ENCODE measurements at places on chromosomes 16 and 17.
A peak's percentile ranks its signal among the peaks of the same experiment; 100 is the strongest.

DNA sequence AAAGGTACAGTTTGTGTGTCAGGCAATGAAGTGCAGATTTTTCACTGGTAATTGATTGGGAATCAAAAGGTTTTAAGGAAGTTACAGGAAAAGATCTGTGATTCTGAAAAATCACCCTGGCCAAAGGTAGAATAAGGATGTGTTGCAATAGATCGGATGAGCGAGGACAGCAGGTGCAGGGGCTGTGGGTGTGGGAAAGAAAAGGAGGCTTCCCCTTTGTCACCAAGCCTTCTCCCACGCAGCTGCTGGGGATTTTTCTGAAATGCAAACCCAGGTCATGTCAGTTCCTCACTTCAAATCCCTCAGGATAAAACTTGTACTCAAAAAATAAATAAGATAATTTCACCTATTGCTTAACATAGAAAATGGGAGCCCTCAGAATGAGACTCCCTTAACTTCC lies 47.9 kb upstream of the ARHGAP17 start:
- no peak for DNase-seq

DNA sequence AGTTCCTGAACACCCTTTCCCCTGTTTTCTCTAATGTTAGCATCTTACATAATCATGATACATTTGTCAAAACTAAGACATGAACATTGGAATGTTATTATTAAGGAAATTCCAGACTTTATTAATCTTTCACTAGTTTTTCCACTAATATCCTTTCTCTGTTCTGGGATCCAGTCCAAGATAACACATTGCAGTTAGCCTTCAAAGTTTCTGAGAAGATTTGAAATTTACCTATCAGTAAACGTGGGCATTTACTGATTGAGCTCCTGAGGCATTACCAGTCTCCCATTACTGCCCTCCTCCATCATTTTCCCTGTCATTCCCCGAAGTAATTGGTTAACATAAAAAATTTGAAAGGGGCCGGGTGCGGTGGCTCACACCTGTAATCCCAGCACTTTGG lies 5.7 kb upstream of the CD300LG start:
- no peak for DNase-seq

DNA sequence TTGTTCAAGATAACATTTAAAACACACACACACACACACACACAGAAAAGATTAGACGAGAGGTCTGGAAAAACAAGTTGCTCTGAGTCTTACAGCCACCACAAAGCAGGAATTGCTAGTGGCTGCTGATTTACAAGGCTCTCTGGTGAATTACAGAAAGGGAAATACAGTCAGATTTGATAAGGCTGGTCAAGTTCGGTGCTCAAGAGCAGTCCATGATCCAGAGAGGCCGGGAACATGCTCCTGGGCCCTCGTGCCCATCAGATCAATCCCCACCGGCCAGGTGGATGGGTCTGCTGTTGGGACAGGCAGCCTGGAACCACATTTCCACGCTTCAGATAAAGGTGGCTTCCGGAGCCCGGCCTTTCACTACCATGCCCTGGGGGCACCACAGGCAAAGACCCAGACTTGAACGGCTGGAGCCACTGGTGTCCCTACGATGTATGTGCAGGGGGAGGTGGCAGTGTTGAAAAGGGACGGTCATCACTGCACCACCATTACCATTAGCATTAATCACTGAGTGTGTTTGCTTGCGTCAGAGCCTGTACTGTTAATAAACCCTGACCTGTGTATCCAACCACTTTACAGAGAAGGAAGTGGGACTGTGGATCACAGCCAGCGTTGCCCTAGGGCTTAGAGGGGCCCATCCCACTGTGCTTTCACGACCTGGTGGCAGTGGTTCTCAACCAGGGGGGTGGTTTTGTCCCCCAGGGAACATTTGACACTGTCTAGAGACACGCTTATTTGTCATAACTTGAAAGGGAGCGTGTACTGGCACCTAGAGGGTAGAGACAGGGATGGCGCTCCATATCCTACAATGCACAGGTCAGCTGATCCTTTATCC lies 95.1 kb downstream of the XYLT1 start:
- no peak for DNase-seq

DNA sequence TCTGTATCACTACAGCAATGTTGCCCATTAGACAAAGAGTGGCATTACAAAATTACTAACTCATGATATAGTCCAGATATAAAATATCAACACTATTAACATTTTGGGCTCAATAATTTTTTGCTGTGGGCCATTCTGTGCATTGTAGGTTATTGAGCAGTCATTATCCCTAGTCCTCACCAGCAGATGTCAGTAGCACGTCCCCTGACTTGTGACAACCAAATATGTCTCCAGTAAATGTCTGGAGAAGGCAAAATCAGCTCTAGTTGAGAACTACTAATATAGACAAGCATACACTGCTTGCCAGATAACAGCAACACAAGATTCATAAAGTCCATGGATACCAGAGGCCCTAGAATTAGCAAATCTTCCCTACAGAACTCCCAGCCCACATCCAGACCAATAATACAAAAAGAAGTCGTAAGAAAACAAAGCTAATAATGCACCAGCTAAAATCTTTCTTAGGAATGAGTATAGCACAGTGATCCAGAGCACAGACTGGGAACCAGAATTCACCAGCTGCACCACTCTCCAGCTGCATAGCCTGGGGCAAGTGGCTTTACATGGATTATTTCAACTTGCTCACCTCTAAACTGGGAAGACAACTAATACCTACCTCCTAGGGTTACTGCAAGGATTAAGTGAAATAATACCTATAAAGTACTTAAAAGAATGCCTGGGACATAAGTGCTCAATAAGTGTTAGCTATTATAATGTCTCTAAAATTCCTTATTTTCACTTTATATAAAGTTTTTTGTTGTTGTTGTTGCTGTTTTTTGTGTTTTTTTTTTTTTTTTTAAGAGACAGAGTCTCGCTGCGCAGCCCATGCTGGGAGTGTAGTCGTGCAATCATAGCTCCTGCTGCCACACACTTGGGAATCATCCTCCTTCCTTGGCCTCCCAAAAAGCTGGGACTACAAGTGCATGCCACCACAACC lies 23.7 kb downstream of the HELZ start:
- DNase-seq: peak; percentile 72

GRCh38 chr17:65345261-65346005 lies 208.3 kb downstream of the RGS9 start:
- DNase-seq: no peak

DNA sequence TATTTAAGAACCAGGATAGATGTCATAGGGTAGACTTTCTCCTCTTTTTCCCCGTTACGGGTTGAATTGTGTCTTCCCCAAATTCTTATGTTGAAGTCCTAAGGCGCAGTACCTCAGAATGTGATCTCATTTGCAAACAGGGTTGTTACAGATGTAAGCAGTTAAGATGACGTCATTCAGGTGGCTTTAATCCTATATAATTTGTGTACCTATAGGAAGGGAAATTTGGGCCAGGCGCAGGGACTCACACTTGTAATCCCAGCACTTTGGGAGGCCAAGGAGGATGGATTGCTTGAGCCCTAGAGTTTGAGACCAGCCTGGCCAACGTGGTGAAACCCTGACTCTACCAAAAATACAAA lies 99.5 kb upstream of the DHX40 start:
- no peak for DNase-seq

- peak; percentile 45 for DNase-seq
Measured at GRCh38 chr17:69654981-69655855, 240.7 kb downstream of the MAP2K6 start.

GRCh38 chr16:81639348-81639747 lies 139.7 kb upstream of the PLCG2 start:
- no peak for DNase-seq

DNA sequence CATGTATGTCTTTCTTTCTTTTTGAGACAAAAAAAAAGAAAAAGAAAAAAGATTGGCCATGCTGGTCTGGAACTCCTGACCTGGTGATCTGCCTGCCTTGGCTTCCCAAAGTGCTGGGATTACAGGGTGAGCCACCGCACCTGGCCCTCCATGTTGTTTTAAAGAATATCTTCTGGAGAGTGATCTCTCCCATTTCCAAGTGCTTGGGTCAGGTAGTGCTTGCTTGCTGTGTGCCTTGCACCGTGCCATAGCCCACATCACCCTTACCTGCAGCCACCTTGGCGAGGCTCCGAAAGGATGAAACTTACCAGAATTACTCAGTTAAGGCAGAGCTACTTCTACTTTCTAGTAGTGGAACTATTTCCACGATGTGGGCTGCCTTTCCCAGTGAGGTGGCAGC lies 19.0 kb upstream of the KDM6B start:
- no peak for DNase-seq

- DNase-seq: no peak
Measured at GRCh38 chr16:54509456-54509855, 222.9 kb upstream of the IRX3 start.

- no peak for DNase-seq
Measured at GRCh38 chr17:74499992-74500391, 31.3 kb downstream of the CD300LB start.

GRCh38 chr17:55433029-55433628 lies 11.5 kb upstream of the MMD start:
- peak; percentile 57 for DNase-seq

GRCh38 chr16:26475596-26475995 lies 591.1 kb upstream of the C16orf82 start:
- no peak for DNase-seq

GRCh38 chr17:69608808-69609472 lies 194.4 kb downstream of the MAP2K6 start:
- DNase-seq: peak; percentile 60
